Left ventricle myocardium superior (tissue), 1 donor: ENCODE measurements at places on chromosomes 6 and 20.

- DNase-seq: no peak
Measured at GRCh38 chr20:51650685-51651134, 108.2 kb upstream of the NFATC2 start.

DNA sequence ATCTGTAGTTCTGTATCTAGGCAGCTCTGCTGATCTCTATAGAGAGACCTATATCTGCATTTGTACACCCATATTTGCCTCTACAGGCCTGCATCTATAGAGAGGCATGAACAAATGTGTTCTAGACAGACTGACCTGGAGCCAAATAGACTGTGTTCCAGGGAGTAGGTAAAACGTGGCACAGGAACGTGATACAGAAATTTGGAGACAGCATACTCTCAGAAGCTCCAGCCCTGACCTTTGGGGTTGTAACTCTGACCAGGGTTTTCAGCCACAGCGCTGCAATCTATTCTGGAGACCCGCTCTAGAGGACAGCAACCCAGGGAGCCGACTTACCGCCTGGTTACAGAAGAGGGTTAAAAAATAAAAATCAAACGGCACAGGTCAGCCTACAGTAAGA, 983 bp downstream of the RBBP9 start:
- DNase-seq: no peak

DNA sequence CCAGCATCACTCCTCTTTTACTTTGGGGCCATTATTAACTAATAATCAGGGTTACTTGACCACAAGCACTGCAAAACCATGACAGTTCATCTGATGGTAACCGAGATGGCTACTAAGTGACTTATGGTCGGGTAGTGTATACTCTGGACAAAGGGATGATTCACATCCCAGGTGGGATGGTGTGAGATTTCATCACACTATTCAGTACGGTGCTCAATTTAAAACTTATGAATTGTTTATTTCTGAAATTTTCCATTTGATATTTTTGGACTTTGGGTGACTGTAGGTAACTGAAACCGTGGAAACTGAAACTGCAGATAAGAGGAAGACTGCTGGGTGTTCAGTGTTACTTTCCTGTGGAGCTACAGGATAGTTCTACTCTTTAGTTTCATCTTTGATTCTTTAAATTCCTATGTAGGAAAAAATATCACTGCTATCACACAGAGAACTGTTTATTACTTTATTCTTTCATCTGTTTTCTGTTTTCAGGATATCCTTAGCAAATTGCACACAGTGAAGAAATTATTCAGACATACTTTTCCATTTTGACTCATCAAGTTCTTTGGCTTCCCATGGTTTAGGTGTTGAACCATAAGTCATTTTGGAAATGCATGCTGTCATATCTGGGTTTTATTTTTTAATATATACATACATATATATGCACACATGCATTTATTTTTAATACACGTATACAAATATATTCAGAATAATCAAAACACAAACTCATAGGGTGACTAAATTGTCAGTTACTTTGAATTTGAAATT, 59.1 kb upstream of the C20orf144 start:
- DNase-seq: no peak

- DNase-seq: no peak
Measured at GRCh38 chr6:53258774-53259155, 90.0 kb downstream of the ELOVL5 start.

GRCh38 chr20:3172933-3173609, at the start of gene LZTS3:
TSS of gene LZTS3 (minus strand) at chr20:3173549. CDS start at chr20:3167163, 6,386 bp downstream.
- peak; percentile 86 for DNase-seq

- no peak for DNase-seq
Measured at GRCh38 chr6:164130585-164130984, 716.1 kb downstream of the QKI start.

GRCh38 chr6:156256161-156256560, 521.0 kb upstream of the ARID1B start:
- no peak for DNase-seq

GRCh38 chr6:6908121-6908520, 199.6 kb upstream of the RREB1 start:
- no peak for DNase-seq

DNA sequence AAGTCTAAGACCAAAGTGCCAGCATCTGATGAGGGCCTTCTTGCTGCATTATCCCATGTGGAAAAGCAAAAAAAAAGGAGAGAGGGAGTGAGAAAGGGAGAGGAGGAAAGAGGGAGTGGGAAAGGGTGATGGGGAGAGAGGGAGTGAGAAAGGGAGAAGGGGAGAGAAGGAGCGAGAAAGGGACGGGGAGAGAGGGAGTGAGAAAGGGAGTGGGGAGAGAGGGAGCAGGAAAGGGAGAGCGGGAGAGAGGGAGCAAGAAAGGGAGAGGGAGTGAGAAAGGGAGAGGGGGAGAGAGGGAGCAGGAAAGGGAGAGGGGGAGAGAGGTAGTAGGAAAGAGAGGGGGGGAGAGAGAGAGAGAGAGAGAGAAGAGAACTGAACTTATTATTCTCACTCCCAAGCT, 241.1 kb upstream of the RIMS1 start:
- DNase-seq: no peak

GRCh38 chr6:31354158-31354863, 2.7 kb downstream of the HLA-B start:
- no peak for DNase-seq

DNA sequence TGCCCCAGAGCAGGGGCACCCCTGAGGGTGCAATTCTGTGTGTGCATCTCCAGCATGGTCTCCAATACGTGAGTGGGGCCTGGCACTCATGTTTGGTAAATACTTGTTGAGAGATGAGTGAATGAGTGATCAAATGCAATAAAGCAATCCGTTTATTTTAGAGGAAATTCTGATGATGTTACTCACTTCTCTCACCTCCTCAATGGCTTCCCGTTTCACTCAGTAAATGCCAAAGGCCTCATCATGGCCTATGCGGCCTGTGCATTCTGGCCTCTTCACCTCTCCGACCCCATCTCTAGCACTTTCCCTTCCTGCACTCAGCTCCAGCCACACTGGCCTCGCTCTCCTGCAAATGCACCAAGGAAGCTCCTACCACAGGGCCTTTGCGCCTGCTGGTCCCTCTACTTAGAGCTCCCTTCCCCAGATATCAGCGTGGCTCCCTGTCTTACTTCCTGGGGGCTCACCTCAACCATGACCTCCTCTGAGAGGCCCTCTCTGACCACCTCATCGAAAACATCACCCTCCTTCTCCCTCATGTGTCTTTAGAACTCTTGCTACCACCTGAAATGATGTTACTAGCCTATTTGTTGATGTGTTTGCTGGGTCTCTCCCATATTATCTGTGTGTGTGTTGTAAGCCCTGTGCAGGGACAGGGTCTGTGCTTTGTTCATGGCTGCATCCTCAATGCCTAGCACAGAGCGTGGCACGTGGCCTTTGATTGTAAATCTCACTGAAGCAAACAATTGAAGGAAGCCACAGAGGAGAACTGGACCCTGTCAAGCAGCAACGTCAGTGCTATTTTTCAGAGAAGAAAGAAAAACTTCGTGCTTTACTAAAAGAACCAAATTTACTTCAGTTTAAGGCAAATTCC, 42.6 kb downstream of the RAB44 start:
- no peak for DNase-seq

DNA sequence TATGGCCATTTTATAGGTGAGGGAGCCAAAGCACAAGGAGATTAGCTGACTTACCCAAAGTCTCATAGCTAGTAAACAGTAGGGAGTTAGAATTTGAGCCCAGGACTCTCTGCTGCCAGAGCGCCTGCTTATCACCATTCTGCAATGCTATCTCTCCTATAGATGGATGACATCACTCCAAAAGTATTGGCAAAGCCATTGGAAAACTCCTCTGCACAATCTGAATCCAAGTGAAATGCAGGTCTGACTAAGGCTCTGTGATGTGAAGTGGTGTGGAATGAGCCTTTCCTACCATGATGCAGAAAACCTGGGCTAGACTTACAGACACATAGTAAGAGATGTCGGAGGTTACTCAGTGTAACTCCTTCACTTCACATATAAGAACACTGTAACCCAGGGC, 106.3 kb downstream of the GRM1 start:
- DNase-seq: no peak

DNA sequence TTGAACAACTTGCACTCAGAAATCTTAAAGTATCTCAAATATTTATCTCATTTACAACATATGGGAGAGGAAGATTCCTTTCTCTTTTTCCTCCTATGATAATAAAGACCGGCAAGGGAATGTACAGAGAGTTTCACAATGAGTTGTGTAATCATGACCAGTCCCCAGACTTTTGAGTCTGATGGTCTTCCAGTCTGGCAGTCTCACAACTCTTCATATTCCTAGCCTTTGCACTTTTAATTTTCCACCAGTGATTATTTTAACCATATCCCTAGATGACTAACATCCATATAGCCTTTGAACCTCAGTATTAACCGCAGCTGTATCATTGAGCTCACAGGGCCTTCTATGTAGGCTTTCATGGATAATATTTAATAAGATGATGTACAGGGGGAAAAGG, 278.5 kb downstream of the KHDC1L start:
- DNase-seq: no peak

GRCh38 chr6:148448369-148449012, 105.9 kb downstream of the SASH1 start:
- DNase-seq: no peak

GRCh38 chr20:33993576-33994221, at the start of gene RALY:
TSS of gene RALY (plus strand) at chr20:33993911. CDS start at chr20:34072075, 78,164 bp downstream.
- peak; percentile 98 for DNase-seq

DNA sequence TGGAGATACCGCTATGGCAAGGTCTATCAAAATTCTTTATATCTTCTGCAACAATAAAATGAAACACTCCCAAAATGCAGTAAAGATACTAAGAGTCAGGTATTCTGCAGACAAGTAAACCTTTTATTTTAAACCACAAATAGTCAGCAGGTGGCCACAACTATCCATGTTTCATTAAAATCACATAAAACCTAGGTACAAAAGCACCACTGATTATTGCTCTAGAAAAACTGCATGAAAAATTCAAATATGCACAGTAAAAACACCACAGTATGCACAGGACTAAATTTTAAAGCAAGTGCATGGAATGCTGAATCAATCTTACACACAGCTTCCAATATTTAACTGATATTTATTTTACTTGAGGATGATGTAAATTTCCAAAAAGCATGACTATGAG, 33.3 kb downstream of the HMGN3 start:
- no peak for DNase-seq

- DNase-seq: no peak
Measured at GRCh38 chr20:47989957-47990356, 204.7 kb upstream of the SULF2 start.

DNA sequence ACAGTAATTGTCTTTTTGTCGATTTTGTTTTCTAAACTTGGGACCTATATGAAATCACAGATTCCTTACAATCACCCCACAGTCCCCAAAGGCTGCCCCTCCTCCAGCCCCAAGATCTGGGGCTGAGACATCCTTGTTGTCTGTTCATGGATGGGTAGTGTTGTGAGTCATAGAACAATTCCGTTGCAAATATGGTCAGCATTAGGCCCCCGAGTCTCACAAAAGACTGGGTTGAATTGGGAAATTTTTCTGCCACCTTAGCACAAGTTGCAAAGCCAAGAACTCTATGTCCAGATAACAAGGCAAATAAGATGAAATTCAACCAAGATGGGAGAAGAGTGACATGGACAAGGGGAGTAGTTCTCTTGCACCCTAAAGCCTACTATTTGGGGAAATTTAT, 10.5 kb upstream of the TAB2 start:
- DNase-seq: no peak

DNA sequence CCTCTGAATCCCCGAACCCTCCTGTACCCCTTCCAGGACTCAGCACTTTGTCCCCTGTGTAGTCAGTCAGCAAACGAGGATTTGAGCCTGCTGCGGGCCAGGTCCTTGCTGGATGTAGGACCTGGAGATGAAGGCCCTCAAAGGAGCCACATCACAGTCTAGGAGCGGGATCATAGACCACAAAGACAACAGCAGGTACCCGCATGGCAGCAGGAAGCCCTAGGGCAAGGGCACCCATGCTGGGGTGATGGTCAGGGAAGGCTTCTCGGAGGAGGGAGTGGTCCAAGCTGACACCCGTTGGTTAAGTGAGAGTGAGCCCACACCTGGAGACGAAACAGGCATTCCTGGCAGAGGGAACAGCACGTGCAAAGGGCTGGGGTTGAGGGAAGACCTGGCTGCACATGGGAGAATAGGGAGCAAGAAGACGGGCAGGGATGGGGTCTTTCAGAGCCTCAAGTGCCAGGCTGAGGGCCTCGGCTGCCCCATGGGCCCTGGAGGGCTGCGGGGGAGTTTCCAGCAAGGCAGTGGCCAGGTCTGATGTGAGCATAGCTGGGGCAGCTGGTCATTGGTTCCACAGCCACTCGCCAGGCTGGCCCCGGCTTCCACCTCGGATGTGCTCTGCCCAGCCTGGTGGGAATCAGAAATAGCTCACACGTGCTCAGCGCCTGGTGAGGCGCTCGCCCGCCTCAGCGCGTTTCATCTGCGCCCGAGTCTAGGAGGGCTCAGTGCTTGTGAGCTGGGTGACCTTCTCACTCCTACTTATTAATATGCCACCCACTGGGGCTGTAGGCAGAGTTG, 15.0 kb downstream of the DLGAP4 start:
- DNase-seq: no peak

DNA sequence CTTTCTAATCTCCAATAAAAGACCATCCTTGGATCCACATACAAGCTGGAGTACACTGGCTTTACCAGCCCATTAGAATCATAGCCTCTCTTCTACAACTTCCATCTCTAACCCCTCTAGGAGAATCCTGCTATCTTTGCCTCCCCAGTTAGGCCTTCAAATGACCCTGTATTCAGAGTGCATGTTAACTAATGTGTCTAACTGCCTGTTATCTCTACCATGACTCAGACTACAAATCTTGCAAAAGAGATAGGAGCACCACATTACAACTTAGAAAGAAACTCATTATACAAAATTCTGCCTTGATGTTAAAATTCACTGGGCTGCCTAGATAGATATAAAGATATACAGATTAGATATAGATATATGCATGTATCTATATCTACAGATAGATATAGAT, 28.2 kb downstream of the GPR63 start:
- no peak for DNase-seq

- DNase-seq: no peak
Measured at GRCh38 chr20:23759306-23759940, 8.7 kb upstream of the CST1 start.

DNA sequence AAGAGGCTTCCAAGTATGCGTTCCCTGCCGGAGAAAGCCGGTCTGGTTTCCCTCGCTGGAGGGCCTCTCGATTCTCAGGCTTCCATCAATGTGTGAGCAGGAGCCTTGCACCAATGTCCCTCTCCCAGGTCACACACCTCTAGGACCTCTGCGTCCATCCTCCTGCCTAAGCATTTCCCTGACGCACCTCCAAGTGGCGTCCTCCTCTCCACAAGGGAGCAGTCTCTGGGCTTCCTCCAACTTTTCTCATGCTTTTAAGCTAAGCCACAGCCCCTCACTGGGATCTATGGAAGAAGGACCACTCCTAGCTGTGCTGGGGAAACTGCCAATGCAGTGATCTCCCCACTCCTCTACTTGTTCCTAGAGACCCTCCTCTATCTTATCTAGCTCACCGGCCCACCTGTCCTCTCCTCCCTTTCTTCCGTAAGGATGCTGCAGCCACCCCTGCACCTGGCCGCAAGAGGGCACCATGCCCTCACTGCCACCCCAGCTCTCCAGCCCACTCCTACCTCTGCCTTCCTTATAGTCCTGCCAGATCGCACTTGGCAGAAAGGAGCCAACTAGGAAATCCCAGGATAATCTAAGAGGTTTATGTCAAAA, 258.7 kb downstream of the LRFN2 start:
- DNase-seq: peak; percentile 44

GRCh38 chr20:9515741-9516233, 1.4 kb downstream of the LAMP5 start:
- no peak for DNase-seq

- no peak for DNase-seq
Measured at GRCh38 chr6:111992851-111993250, 61.1 kb upstream of the CCN6 start.
